ENCODE measurements at places on chromosomes 1 and 21.
A peak's percentile ranks its signal among the peaks of the same experiment; 100 is the strongest.

- peak; percentile 65 for DNase-seq
These were observed 8.3 kb downstream of the XCL2 start for GRCh38 chr1:168535536-168535935.

- DNase-seq, result no peak
These were observed 349 bp downstream of the ADGRB2 start for GRCh38 chr1:31763671-31764311.

- no peak for DNase-seq
These were observed 45.2 kb upstream of the SSX2IP start for GRCh38 chr1:84735483-84735882.

- no peak for DNase-seq
These were observed 1.4 kb downstream of the C1orf94 start for GRCh38 chr1:34178072-34178471.

- DNase-seq, result no peak
These were observed 21.4 kb downstream of the RGS8 start for GRCh38 chr1:182662956-182663355.
